Fibroblast of skin of right biceps (primary cell): ENCODE measurements at places on chromosomes 2 and 18.

DNA sequence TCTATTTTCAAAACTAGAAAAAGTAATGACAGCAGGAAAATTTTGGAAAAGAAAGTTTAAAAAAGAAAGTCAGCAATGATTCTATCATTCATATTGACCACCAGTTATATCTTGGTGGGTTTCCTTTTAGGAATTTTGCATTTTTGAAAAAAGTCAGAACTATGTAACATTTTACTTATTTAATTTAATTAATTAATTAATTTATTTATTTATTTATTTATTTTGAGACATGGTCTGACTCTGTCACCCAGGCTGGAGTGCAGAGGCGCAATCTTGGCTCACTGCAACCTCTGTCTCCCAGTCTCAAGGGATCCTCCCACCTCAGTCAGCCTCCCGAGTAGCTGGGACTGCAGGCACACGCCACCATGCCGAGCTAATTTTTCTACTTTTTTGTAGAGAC is 149.9 kb upstream of the ACAA2 start:
- DNase-seq = no peak

DNA sequence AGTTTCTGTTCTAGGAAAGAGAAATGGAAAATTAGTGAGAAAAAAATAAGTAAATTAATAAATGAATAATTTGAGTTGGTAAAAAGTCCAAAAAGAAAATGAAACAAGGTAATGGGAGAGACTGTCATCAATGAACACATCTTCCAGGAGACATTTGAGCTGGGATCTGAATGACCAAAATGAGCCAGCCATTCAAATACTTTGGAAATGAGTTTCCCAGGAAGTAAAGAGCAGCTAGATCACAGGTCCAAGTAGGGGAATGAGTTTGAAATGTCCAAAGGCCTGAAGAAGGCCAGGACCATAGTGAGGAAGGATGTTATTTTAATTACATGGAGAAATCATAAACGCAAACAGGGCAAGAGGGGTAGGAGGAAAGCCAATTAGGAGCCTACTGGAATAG is 6.6 kb upstream of the DNAH7 start:
- peak; percentile 32 for DNase-seq

GRCh38 chr18:48833701-48834412 is 116.9 kb downstream of the SMAD7 start:
- peak; percentile 55 for DNase-seq

GRCh38 chr2:88159955-88160415 is 10.2 kb upstream of the THNSL2 start:
- DNase-seq = peak; percentile 74

- DNase-seq = peak; percentile 35
Observed at GRCh38 chr18:11114653-11115052, 34.7 kb downstream of the PIEZO2 start.

GRCh38 chr2:96261328-96262003 is 4.3 kb downstream of the TMEM127 start:
- DNase-seq = no peak

DNA sequence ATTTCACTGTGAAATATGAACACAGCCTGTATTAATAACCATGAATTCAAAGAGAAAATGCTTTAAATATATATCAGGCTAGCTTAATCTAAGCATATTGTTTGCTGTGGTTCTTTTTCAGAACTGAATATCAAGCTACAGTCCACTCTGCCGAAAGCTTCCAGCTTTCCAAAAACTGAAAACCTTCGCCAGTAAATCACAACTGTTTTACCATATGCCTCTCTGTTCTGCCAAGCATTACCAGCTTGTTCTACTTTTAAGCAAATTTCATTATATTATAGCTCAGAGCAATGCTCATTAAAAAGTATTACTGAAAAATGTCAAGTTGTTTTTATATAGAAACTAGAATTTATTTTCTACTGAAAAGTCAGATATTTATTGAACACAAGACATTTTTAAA is 277.4 kb downstream of the NRXN1 start:
- DNase-seq = no peak

DNA sequence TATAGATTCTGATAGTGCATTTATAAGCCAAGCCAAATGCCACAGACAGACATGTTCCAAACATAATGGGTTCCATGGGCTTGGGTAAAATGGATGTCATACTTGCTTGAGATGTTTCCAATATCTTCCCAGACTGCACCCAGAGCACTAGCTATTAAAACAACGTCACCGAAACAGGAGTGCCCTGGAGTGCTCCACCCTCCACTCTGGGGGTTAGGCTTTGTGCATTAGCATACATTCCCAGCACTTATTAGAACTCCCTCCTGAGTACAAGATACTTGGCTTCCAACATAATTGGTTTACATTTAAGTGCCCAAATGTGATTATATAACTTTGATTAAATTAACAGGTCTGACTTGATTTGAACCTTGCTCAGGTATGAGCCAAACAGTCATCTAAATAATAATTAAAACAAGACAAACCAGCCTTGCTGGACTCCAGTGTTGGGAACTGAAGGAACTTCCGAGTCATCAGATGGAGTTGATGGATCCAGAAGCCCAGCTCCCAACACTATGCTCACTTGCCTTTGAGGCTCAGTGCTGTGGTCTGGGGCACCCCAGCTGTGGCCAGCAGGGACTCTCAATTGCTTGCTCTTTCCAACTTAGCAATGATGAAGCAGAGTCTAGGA is 60.5 kb upstream of the LGALSL start:
- no peak for DNase-seq

- peak; percentile 22 for DNase-seq
Observed at GRCh38 chr18:28432339-28432738, 255.4 kb upstream of the CDH2 start.

- no peak for DNase-seq
Observed at GRCh38 chr18:48894799-48895346, 55.9 kb downstream of the SMAD7 start.

GRCh38 chr2:44351088-44351487 is 10.2 kb downstream of the PREPL start:
- peak; percentile 20 for DNase-seq

- DNase-seq = no peak
Observed at GRCh38 chr2:241802421-241803318, 6.3 kb upstream of the NEU4 start.

DNA sequence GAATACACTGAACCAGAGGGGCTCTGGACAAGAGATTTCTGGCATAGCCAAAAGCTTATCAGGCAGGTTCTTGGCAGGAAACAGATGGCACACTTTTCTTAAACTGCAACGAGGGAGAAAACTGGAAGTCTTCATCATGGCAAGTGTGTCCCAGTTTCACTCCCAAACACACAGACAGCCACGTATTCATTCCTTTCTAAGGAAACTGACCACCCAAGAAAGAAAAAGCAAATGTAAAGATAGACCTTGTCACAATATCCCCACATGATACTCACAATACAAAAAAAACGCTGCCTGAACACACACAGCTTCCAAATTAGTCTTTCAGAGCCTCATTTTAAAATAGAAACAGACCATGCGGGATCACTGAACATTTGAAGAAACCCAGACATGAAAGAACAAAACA is 40.6 kb upstream of the RTTN start:
- DNase-seq = no peak

GRCh38 chr18:8757396-8757997 is 52.1 kb downstream of the MTCL1 start:
- DNase-seq = no peak
